Parietal lobe (tissue), 2 donors: ENCODE measurements at places on chromosomes 16 and 17. TPM values are rescaled to one million over a fixed set of nuclear protein-coding genes. Genes with fewer than 3 reads are reported as not detected.

Gene PLA2G10
- total RNA-seq = not detected

Gene SCGB1C2
- total RNA-seq = not detected

Gene ASGR1
- total RNA-seq = 12.5 TPM

Gene RDM1
- 0.94 TPM for total RNA-seq

Gene CPHXL2
- total RNA-seq = not detected

Gene PRSS33
- not detected for total RNA-seq

Gene TLCD3A
- total RNA-seq = 18.8 TPM

Gene FLCN
- total RNA-seq = 48.2 TPM

Gene HOXB1
- total RNA-seq = not detected

Gene KRTAP4-6
- total RNA-seq = not detected

Gene CCL17
- total RNA-seq = not detected

Gene CES1
- total RNA-seq = 0.63 TPM

Gene OTOP2
- total RNA-seq = not detected

Gene PRSS36
- 0.31 TPM for total RNA-seq

Gene NXN
- 34.7 TPM for total RNA-seq

Gene AARS1
- total RNA-seq = 76.4 TPM

Gene CIBAR2
- total RNA-seq = not detected

Gene CMTM2
- total RNA-seq = not detected

Gene RNF166
- total RNA-seq = 11.3 TPM

Gene ETV4
- 1.6 TPM for total RNA-seq

Gene NPIPB8
- total RNA-seq = not detected

Gene CD300A
- 2.5 TPM for total RNA-seq

Gene CA5A
- total RNA-seq = not detected

Gene GSDMA
- not detected for total RNA-seq

Gene TM4SF5
- not detected for total RNA-seq

Gene PRAC2
- total RNA-seq = not detected

Gene YPEL3
- total RNA-seq = 29.1 TPM

Gene CLEC10A
- not detected for total RNA-seq

Gene TMC7
- 3.4 TPM for total RNA-seq

Gene AIPL1
- total RNA-seq = not detected

Gene CCL4L2
- 1.6 TPM for total RNA-seq

Gene PRDM7
- not detected for total RNA-seq

Gene ELOB
- total RNA-seq = 82.9 TPM

Gene MEOX1
- not detected for total RNA-seq

Gene CCP110
- 100 TPM for total RNA-seq

Gene PRCD
- 0.94 TPM for total RNA-seq

Gene SULT1A2
- 1.6 TPM for total RNA-seq

Gene ALDH3A1
- not detected for total RNA-seq

Gene KRT9
- not detected for total RNA-seq

Gene ANKFN1
- 7.5 TPM for total RNA-seq

Gene PPP1R27
- total RNA-seq = not detected

Gene PRKCB
- total RNA-seq = 81.4 TPM

Gene ALOX12B
- total RNA-seq = 0.63 TPM

Gene DHRS11
- 8.1 TPM for total RNA-seq

Gene KRT36
- not detected for total RNA-seq

Gene MOSMO
- total RNA-seq = 47.9 TPM

Gene TPSB2
- not detected for total RNA-seq

Gene AANAT
- total RNA-seq = not detected

Gene C17orf78
- total RNA-seq = not detected

Gene KIF2B
- total RNA-seq = not detected

Gene DCUN1D3
- 11.0 TPM for total RNA-seq

Gene DPEP3
- not detected for total RNA-seq

Gene MYL4
- total RNA-seq = 1.6 TPM
